ENCODE measurements at places on chromosomes 11 and 22.

GRCh38 chr11:13304655-13305335 is 27.2 kb downstream of the BMAL1 start:
- DNase-seq: no peak

GRCh38 chr22:50150161-50151129 is 20.1 kb upstream of the PANX2 start:
- no peak for DNase-seq

DNA sequence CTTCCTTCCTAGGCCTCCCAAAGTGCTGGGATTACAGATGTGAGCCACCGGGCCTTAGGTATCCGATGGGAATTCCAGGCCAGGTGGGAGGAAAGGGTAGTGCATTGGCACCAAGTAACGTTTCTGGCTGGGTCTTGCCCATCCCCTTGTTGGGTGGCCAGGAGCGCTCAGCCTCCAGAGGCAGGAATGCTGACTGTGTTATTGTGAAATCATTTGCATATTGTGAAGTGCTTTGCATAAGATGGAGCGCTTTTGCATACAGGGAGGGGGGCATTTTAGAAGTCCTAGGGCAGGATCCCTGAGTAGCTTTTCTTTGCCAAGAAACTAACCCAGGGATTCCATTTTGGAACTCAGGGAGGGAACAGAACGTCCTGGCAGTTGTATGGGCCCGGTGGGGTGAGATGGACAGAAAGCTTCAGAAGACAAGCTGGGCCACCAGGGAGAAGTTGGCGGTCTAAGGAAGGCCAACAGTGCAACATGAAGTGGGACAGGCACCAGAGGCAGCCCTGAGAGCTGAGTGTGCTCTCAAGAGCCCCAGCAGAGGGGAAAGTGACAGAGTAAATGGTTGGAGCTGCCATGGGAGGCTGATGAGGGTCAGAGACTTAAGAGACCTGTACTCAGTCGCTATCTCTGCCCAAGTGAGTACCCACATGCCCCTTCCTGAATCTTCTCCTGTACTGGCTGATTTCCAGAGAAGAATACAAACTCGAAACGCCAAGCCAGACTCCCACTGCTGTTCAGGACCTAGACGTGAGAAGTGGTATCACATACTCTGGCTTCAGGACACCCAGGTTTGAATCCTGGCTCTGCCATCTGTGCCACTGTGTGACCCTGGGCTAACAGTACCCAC is 1.3 kb upstream of the SLC39A13 start:
- no peak for DNase-seq

- DNase-seq: no peak
Measured at GRCh38 chr11:65719871-65720210, 757 bp downstream of the RNASEH2C start.

DNA sequence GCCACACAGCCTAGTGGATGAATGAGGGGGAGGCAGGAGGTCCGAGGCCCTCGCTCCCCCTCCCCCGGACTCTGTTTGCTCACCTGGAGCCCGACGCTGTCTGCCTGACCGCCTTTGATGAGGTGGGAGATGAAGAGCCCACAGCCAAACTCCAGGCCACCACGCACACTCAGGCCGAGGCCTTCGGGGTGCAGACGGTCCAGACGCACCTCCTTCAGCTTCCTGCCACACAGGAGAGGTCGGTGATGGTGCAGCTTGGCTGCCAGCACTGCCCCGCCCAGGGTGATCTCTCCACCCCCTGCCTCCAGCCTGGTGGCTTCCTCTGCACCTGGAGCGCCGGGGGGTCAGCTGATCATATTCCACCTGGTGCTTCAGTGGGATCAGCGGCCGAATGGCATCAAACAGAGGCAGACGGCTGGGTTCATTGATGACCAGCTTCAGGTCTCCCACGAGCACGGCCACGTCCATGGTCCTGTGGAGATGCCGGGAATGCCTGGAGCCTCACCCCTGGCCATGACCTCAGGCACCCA is 13.1 kb downstream of the USH1C start:
- DNase-seq: no peak

GRCh38 chr11:11836676-11837231 is 5.0 kb upstream of the USP47 start:
- no peak for DNase-seq

GRCh38 chr22:37526376-37526775 is 7.2 kb upstream of the CARD10 start:
- no peak for DNase-seq

- no peak for DNase-seq
Measured at GRCh38 chr11:18312012-18312411, 9.9 kb downstream of the HPS5 start.

- DNase-seq: no peak
Measured at GRCh38 chr11:102430158-102430836, 22.3 kb downstream of the TMEM123 start.

DNA sequence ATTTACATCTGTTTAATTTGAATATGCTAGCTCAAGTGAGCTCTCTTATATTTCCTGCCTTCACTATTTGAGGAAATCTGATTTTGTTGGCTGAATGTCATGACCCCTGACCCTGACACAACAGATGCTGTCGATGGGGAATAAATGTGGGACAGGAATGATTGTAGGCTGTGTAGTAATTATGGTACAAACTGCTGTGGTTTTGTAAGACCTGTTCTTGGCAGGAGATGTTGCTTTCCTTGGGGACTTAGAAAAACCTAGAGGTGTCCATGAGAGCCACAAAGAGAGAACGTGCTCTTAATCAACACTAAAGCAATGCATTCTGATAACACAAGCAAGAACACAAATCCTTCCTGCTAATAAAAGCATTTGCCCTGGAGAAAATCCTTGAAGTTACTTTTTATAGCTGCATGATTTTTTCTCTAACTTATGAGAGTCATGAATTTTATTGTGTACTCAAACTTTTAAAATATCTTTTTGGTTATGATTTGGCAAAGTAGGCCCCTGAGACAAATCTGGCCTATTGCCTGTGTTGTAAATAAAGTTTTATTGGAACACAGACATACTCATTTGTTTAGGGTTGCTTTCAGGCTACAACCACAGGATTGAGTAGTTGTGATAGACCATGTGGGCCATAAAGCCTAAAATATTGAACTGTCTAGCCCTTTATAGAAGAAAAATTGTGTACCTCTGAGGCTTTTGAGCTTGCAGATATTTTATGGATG is 90.2 kb downstream of the DDX10 start:
- DNase-seq: no peak

DNA sequence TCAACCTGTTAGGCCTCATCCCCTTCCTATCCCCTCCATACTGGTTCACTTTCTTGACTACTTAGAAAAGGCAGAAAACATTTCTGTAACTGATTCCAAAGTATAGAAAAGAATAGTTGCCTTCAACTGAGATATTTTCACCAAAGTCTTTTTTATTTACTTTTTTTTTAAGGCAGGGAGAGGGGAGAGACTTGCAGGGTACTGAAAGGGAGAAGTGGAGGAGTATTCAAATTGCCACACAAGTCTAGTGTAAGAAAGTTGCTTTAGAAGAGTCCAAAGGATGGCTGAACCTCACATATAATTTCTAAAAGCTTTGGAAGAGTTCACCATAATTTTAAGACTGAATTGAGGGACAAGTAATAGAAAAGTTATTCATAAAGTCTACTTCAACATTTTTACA is 6.3 kb downstream of the PHF21A start:
- DNase-seq: no peak

DNA sequence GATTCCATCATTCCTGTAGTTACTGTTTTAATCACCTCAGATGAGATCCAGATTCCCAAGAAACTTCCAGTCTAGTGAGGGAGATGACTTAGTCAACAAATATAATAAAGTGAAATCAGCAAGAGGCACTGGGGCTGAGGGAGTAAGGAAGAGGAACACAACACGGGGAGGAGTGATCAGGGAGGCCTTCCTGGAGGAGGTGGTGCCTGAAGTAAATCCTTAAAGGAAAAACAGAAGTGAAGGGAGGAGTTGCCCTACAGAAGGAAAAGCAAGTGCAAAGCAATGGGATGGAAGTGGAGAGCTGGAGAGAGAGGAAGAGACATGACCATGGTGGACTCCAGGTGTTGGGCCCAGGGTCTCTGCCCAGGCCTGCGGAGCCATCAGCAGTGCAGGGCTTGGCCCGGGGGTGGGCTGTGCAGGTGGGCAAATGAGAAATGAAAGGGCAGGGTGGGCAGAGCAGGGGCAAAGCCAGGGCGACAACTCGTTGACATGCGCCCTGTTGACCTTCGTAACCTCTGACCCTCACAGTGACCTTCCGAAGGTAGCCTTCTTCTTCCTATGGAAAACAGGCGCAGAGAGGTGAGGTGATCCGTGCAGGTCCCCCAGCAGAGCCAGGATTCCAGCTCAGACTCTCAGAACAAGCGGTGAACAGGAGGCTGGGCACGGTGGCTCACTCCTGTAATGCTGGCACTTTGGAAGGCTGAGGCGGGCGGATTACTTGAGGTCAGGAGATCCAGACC is 12.1 kb upstream of the PPARA start:
- DNase-seq: no peak

- no peak for DNase-seq
Measured at GRCh38 chr22:40422558-40423309, 52.3 kb downstream of the SGSM3 start.

- no peak for DNase-seq
Measured at GRCh38 chr11:58739725-58740430, 8.1 kb upstream of the GLYAT start.

GRCh38 chr11:32418836-32419235 is 16.5 kb downstream of the WT1 start:
- DNase-seq: no peak

GRCh38 chr11:61080986-61081590 is 21.2 kb upstream of the CD5 start:
- DNase-seq: no peak

DNA sequence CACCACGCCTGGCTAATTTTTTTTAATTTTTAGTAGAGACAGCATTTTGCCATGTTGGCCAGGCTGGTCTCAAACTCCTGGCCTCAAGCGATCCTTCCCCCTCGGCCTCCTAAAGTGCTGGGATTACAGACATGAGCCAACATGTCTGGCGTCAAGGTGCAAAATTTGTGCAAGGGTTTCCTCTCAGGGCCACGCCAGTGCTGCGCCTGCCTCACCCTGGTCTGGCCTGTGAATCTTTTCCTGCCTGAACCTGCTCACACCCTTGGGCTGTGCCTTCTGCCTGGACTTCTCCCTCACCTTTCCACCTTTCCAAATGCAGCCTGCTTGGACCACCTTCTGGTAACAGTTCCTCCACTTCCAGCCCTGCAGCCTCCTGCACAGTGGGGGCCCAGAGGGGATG is 43.4 kb downstream of the MCM5 start:
- DNase-seq: no peak

- DNase-seq: no peak
Measured at GRCh38 chr11:444396-445144, 2.8 kb upstream of the ANO9 start.

DNA sequence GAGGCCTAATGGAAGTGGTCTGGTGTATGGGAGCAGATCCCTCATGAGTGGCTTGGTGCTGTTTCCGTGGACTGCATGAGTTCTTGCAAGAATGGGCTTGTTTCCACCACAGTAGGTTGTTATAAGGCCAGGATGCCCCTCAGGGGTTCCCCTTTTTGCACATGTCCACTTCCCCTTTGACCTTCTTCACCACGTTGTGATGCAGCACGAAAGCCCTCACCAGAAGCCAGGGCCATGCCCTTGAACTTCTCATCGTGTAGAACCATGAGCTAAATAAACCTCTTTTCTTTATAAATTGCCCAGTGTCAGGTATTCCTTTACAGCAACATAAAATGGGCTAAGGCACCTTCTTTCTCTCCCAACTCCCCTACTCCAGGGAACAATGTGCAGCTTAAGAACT is 2.8 kb upstream of the NARS2 start:
- no peak for DNase-seq

DNA sequence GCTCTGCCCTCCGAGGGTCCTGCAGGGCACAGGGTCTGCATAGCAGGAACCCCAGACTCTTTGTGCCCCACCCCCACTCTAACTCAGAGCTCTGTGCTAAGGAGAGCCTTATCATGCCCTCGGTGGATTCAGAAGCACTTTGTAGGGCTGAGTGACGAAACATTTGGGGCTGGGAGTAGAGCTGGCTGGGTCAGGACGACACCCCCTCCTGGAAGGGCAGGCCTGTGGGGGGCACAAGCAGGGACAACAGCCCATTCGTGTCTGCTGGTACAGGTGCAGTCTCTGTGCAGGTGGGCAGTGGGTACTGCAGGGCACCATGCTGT is 8.9 kb downstream of the APOBEC3A start:
- no peak for DNase-seq

DNA sequence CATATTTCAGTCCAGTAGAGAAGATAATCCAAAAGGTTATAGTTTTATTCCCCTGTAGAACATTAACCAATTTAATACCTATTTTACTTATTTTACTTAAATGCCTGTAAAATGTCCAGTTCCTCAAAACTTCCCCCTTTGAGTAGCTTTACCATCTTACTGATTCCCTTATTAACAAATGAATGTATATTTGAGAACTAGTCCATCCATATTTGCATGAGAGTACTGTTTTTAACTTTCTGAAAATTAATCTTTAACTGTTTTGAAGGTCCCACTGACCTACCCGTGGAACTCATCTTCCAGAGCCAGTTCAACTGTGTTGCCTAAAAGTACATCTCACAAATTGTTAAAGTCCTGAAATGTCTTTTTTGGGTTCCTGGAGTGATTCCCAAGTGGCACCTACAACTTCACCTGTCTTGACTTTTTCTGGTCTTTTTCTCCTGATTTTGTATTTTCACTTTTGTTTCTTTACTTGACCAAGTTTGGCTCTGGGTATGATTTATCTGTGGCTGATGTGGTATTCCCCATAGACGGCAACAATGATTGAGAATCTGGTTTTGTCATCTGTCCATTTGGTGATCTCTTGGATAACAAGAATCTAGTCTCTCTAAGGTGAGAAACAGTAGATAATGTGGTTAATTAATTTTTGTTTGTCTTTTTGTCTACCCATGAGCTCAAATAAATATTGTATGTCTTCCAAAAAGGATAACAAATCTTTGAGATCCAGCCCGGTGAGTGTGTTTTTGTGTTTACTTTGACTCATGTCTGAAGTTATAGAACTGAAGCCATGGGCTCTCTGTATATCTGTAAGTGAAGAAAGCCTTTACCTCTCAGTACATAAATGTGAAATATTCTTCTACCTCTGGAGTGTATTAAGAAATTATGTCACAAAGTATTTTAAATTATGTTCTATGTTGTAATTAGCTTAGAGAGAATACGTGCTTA is 174.2 kb downstream of the ETS1 start:
- no peak for DNase-seq

DNA sequence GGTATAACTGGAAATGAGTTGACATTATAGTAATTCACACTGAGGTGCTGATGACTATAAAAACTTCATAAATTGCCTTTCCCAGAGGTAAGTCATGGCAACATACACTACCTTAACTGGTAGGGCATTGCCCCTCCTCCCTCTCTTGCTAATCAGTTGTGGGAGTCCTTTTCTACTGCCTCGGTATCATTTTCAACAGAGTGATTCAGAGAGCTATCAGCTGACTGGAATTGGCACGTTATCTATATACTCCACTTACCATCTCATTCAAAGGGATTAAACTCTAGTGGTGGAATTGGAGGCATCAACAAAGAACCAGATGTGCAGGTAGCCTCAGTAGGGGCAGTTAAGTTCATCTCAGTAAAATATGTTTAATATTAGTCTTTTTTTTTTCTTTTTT is 8.0 kb upstream of the NUP160 start:
- DNase-seq: no peak

GRCh38 chr11:2940921-2941821 is 12.0 kb upstream of the PHLDA2 start:
- DNase-seq: no peak

GRCh38 chr11:11662578-11662977 is 40.8 kb upstream of the GALNT18 start:
- DNase-seq: no peak
